ENCODE measurements at places on chromosomes 2 and 18.

- DNase-seq = no peak
Observed at GRCh38 chr18:44918142-44918476, 237.4 kb downstream of the SETBP1 start.

- DNase-seq = peak; percentile 63
Observed at GRCh38 chr2:30026091-30027055, 105.0 kb upstream of the ALK start.

DNA sequence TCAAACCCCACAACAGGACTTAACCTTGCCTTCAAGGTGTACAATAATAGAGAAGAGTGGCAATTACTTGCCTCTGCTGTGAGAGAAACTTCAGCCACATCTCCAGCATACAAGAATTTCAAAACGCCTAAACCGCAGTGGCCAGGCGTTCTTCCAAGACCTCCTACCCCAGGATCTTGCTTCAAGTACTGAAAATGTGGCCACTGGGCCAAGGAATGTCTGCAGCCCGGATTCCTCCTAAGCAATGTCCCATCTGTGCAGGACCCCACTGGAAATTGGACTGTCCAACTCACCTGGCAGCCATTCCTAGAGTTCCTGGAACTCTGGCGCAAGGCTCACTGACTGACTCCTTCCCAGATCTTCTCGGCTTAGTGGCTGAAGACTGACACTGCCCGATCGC lies 2.8 kb upstream of the CYB5A start:
- no peak for DNase-seq

GRCh38 chr2:233264667-233265066 lies 13.2 kb downstream of the ATG16L1 start:
- DNase-seq = no peak

DNA sequence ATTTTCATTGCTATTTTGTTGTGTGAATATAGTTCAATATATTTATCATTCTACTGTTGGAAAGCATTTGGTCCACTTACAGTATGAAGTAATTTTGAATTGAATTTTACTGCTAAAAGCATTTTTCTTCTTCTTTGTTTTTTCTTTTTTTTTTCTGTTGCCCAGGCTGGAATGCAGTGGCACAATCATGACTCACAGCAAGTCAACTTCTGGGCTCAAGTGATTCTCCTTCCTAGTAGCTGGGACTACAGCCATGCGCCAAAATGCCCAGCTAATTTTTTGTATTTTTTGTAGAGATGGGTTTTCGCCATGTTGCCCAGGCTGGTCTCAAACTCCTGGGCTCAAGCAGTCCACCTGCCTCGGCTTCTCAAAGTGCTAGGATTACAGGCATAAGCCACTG lies 2.4 kb upstream of the ETAA1 start:
- no peak for DNase-seq

DNA sequence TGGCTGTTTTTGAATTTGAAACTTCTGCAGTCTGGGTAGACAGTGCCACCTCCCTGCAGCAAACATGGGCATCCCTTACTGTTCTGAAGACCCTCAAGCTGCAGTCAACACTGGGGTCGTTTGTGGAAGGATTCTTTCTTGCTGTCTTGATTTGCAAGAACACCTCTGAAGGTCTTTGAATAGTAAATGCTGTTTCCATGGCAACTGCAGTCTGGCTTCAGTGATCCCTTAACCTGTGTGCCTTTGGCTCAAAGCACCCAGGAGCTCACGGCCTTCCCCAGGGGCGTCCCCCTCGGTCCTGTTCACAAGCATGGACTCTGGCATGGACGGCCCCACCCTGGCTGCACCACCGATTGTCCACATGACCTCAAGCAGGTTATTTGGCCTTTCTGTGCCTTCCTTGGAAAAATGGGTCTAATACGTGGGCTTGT lies 38.3 kb downstream of the LRRFIP1 start:
- no peak for DNase-seq

- no peak for DNase-seq
Observed at GRCh38 chr2:51516667-51517066, 484.7 kb upstream of the NRXN1 start.

GRCh38 chr2:150939087-150939486 lies 322.6 kb downstream of the RBM43 start:
- no peak for DNase-seq

GRCh38 chr2:217650716-217651360 lies 352.0 kb downstream of the TNS1 start:
- peak; percentile 44 for DNase-seq

DNA sequence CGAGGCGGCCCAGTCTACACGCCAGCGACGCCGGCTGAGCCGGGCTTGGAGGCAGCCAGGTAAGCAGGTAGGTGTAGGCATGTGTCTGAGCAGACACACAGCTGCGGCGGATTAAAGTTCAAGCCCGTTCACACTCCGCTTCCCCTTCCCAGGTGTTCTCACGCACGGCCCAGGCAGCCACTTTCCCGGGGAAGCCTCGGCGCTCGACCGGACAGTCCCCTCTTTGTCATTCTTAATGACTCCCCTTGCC lies 367 bp downstream of the TGFA start:
- DNase-seq = no peak
